ENCODE measurements at places on chromosomes 7 and 10.

GRCh38 chr7:82241356-82241755, 202.2 kb downstream of the CACNA2D1 start:
- DNase-seq: no peak

DNA sequence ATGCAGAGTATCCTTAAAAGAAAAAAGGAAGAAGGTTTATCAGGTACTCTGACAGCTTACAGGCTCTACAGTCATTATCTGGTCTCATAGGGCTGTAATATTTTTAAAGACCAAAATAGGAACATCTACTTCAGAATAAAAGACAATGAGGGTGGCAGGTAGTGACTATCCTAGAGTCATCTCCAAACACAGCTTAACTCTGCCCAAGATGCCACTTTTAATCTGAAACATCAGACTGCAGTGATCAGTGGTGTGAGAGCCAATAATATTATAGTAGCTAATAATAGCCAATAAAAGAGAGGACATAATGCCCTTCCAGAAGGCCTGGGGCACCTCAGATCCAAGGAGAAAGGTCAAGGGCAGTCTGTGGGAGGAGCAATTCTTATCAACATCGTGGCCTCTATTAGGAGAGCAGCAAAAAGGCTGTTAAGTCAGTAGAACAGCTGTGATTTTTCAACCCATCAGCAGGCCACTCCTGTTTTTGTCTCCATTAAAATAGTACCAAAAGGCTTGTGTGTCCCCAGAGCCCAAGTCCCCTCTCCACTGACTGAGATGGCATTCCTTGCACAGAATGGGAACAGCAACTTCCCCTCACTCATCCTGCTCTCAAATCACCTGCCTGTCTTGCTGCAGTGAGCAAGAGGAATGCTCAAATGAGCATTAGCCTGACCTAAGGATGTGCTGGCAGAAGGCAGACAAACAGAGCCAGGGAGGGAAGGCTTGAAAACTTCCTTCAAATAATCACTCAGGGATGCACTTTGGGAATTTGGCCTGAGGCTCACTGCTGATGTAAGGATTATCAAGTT, 20.7 kb upstream of the SPOCK2 start:
- no peak for DNase-seq

- no peak for DNase-seq
Measured at GRCh38 chr7:83517035-83517700, 131.8 kb downstream of the SEMA3E start.

GRCh38 chr7:158847451-158847866, 8.9 kb upstream of the DYNC2I1 start:
- no peak for DNase-seq

- DNase-seq: no peak
Measured at GRCh38 chr7:78769481-78770101, 683.9 kb downstream of the MAGI2 start.

- no peak for DNase-seq
Measured at GRCh38 chr7:78225534-78225933, 427.0 kb downstream of the PHTF2 start.

DNA sequence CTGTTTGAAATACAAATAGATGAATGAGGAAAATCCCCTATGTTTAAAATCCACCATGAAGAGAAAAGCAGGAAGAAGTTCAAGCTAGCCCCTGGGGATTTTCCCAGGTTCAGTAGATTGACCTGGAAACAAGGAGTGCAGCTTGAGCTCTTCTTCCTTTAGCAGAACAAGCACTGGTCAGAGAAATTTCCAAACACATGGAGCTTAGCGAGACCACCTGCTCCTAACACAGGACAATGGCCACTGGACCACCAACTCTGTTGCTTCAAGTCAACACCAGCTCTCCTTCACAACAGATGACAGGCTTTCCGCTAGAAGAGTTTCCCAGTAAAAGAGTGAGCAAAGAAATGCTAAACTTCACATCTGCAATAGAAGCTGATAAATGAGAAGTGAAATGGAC, 9.4 kb upstream of the FBXW4 start:
- no peak for DNase-seq

Measured in amniotic epithelial cell (primary cell).